DMS153 (cell line): ENCODE measurements at places on chromosomes 5 and 9.

- no peak for DNase-seq
Observed at GRCh38 chr9:106020186-106020585, 325.8 kb downstream of the TMEM38B start.

GRCh38 chr5:176673651-176674583 is 26.6 kb downstream of the TSPAN17 start:
- DNase-seq = no peak

- DNase-seq = no peak
Observed at GRCh38 chr9:135388530-135388929, 91.1 kb upstream of the PPP1R26 start.

GRCh38 chr5:1125030-1125357 is 13.1 kb upstream of the SLC12A7 start:
- no peak for DNase-seq

DNA sequence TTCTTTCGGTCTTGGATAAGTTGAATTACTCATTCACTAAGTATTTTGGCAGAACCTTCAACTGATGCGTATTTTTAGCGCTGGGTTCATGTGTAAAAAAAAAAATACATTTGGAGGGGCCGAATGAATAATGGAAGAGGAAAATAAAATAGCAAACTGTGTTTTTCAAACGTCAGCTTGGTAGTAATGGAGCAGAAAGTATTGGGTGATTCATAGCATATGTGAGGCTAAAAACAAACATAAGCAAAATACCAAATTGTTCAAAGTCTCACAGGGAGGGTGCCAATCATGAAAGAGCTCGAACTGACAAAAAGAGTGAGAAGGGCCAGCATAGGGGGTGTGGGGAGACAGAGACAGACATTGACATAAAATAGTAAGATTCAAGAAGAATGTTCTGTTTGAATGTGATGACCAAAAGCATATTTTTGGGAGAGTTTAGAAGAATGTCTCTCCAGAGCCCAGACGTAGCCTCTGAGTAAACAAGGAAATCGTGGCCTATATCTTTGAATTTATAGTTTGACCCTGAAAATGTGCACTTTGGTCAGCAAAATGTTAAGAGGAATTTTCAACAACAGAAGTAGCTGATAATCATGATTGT is 174.9 kb upstream of the HMHB1 start:
- DNase-seq = no peak

DNA sequence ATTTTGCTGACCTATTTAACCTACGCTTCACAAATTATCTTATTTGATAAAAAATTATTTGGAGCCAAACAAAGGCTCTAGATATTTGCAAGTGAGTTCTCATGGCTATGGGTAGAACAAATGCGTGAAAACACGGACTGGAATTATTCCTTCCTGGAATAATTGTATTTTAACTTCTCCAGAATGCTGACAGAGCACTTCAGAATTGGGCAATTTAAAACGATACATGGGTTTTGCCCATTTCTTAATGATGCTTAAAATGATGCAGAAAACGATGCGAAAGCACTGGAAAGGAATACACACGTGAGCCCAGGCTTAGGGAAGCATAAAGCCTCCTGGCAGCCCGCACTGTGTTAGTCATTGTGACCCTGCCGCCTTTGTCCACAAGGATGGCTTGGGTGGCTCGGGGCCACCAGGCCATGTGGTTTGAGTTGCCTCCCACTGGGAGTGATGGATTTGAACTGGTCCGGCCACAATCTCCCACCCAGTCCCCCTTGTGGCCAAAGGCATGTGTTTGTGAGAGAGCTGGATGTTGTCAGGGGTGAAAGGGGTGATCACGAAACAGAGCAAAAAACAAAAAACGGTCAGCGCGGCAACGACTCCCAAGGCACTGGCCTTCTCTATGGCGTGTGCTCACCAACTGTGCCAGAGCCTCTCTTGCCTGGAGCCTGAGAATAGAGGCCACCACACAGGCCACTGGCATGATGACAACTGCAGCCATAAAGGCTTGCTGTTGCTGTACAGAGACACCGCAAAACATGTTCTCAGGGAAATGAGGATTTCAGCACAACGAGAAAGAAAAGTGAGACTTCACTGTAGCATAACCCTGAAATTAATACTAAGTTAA is 234.2 kb upstream of the ADAMTS16 start:
- no peak for DNase-seq
